PC-9 (cell line): ENCODE measurements at places on chromosomes 12 and 14. TPM values are rescaled to one million over a fixed set of nuclear protein-coding genes. Genes with fewer than 3 reads are reported as not detected.

The GALNT16 gene
- 16.3 and 22.8 TPM in 2 replicates for total RNA-seq

DNA sequence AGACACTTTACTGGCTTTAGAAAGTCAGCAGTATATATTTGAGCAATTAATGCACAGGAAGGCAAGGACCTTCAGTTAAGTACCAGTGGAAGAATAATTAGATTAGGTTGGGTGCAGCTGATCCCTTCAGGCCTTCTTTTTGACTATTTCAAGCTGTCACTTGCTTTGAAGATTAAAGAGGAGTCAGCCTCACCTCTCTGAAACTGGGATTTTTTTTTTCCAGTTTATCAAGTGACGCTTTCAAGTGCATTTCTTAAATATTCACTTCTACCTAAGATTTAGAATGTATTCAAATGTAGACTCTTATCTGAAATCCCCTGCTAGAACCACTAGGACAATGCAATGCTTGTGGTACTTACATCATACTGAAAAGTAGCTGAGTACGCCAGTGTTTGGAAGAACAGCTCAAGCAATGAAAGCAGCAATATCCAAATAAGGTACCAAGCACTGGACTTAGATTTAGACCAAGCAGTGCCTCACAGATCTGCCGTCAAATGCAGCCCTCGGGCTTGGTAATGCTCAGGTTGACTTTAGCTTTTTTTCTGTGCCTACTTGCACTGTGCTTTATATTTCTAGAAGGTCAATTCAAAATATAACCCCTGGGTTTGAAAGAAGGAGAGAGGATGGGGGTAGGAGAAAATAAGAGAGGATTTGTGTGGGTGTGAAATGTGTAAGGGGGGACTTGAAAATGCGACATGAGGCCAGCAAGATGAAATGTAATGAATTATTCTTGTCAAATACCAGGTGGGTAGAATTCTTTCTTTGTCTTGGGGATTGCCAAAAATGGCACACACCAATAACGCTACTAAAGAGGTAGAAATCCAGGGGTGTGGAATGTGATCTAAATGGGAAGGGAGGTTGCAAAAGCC lies 3.7 kb upstream of the FERMT2 start:
- H3K27me3 ChIP-seq, result no peaks in the 10 kb centered on the region
- no peak overlapping the region for H3K27ac ChIP-seq
- H3K36me3 ChIP-seq, result no peaks in the 10 kb centered on the region
- H3K4me1 ChIP-seq, result peaks cover 13% of the 10 kb centered on the region

GRCh38 chr12:32171211-32171610 lies 64.6 kb downstream of the BICD1 start:
- DNase-seq, result no peak
- no peak overlapping the region for H3K27ac ChIP-seq
- H3K4me1 ChIP-seq, result no peaks in the 10 kb centered on the region

- H3K4me1 ChIP-seq, result no peaks in the 10 kb centered on the region
- H3K27ac ChIP-seq, result no peak overlapping the region
- H3K27me3 ChIP-seq, result peaks cover 29% of the 10 kb centered on the region
Observed at GRCh38 chr12:48454667-48455066, 17.7 kb upstream of the ANP32D start.

GRCh38 chr12:43113135-43113534 lies 438.9 kb downstream of the ADAMTS20 start:
- no peak overlapping the region for H3K27ac ChIP-seq
- DNase-seq, result no peak
- H3K27me3 ChIP-seq, result no peaks in the 10 kb centered on the region
- H3K4me3 ChIP-seq, result no peak overlapping the region
- no peaks in the 10 kb centered on the region for H3K4me1 ChIP-seq

The WASHC3 gene
- total RNA-seq, result 20.9 and 29.7 TPM in 2 replicates

DNA sequence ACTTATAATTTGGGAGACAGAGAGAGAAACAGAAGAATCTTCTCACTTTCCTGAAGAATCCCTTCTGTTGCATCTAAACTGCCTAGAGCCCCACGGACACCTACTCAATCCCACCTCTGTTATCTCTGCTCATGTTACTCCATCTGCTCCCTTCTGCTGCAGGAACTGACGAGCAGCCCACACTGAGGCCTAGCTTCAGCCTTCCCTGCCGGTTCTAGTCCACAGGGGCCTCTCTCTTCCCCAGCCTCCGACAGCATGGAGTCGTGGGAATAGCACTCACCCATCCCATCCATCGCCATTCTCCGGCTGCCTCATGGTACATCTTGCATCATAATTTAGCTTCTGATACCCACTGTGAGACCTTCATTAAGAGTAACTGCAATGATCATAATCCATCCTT lies 4.0 kb downstream of the RAB15 start:
- peaks cover 76% of the 10 kb centered on the region for H3K4me1 ChIP-seq
- no peak for DNase-seq
- no peak overlapping the region for H3K4me3 ChIP-seq
- peaks cover 12% of the 10 kb centered on the region; the same call in 1 of the 2 replicates for H3K36me3 ChIP-seq
- no peaks in the 10 kb centered on the region for H3K27me3 ChIP-seq

- DNase-seq, result no peak
- H3K27ac ChIP-seq, result no peak overlapping the region
- no peaks in the 10 kb centered on the region for H3K36me3 ChIP-seq
- no peak overlapping the region for H3K4me3 ChIP-seq
Observed at GRCh38 chr12:131599190-131600159, 111.4 kb upstream of the SFSWAP start.

DNA sequence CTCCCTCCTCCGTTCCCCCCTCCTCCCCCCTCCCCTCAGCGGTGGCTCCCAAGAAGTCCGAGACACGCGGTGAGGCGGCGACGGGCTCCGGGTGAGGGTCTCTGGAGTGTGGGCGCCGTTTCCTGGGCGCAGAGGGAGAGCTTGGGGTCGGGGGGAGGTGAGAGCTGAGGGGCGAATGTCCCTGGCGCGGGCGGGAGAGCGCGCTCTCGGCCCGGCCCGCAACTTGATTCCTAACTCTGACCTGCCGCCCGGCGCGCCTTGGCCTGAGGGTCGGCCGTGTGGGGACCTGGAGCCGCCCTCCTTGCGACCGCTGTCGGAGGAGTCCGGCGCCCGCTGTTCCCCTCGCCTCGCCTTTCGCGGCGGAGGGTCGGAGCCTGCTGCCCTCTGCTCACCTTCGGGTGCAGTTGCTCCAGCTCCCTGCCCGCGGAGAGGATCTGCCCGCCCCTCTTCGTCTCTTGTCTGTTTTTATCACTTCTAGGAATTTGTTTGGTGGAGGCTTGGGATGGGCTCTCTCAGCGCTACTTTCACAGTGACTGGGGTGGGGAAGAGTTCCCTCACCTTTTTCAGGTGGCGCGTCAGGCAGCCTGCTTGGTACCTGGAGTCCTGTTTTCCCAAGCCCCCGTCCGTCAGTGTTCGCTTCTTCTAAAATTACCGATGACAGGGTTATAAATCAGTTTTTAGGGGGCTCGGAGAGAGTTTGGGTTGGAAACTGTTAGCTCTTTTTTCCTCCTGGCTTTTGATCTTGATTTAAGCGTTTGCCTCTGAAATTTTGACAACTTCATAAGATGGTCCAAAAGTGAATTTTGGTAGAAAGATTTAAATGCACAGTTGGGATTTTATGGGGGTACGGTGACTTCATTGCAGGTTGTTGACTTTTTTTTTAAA lies 495 bp downstream of the ADIPOR2 start:
- peak overlapping the region; percentile 89 for H3K27ac ChIP-seq
- no peaks in the 10 kb centered on the region for H3K27me3 ChIP-seq
- peak overlapping the region; percentile 79 for H3K4me3 ChIP-seq
- H3K4me1 ChIP-seq, result peaks cover 27% of the 10 kb centered on the region
- no peak for DNase-seq
- 0 out of 2 replicates have a peak, but pooled peaks cover 5% of the 10 kb centered on the region for H3K36me3 ChIP-seq

GRCh38 chr14:50846226-50846880 lies 15.4 kb upstream of the NIN start:
- no peak for DNase-seq
- no peaks in the 10 kb centered on the region for H3K36me3 ChIP-seq
- no peaks in the 10 kb centered on the region for H3K4me1 ChIP-seq
- H3K27ac ChIP-seq, result no peak overlapping the region
- no peaks in the 10 kb centered on the region for H3K27me3 ChIP-seq

GRCh38 chr12:1504895-1505311 lies 89.5 kb downstream of the FBXL14 start:
- no peak overlapping the region for H3K27ac ChIP-seq
- H3K4me1 ChIP-seq, result peaks cover 9% of the 10 kb centered on the region
- no peak for DNase-seq
- no peaks in the 10 kb centered on the region for H3K36me3 ChIP-seq

- no peak overlapping the region for H3K4me3 ChIP-seq
- H3K27me3 ChIP-seq, result no peaks in the 10 kb centered on the region
- no peaks in the 10 kb centered on the region for H3K36me3 ChIP-seq
Observed at GRCh38 chr12:101459642-101460346, 15.3 kb upstream of the SPIC start.

GRCh38 chr12:121986489-121987245 lies 35.0 kb upstream of the BCL7A start:
- no peaks in the 10 kb centered on the region for H3K36me3 ChIP-seq
- H3K4me3 ChIP-seq, result no peak overlapping the region
- H3K27me3 ChIP-seq, result no peaks in the 10 kb centered on the region

DNA sequence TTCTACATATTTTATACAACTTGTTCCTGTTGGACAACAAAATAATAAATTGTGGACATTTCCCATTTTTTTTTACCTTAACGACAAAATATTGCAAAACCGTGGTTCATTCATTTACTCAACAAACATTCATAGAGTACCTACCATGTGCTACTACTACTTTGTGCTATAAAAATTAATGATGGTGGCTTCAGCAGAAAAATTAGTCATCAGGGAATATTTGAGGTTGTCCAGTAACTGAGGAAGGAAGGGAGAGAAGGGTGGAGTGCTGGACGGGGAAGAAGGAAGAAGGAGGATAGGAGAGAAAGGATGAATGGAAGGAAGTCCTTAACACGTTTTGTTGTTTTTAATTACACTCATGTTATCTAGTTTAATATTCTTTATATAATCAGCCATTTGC lies 53.7 kb downstream of the PPFIBP1 start:
- no peak overlapping the region for H3K4me3 ChIP-seq
- H3K4me1 ChIP-seq, result peaks cover 20% of the 10 kb centered on the region
- no peaks in the 10 kb centered on the region; the same call in 1 of the 2 replicates for H3K36me3 ChIP-seq
- H3K27ac ChIP-seq, result no peak overlapping the region

DNA sequence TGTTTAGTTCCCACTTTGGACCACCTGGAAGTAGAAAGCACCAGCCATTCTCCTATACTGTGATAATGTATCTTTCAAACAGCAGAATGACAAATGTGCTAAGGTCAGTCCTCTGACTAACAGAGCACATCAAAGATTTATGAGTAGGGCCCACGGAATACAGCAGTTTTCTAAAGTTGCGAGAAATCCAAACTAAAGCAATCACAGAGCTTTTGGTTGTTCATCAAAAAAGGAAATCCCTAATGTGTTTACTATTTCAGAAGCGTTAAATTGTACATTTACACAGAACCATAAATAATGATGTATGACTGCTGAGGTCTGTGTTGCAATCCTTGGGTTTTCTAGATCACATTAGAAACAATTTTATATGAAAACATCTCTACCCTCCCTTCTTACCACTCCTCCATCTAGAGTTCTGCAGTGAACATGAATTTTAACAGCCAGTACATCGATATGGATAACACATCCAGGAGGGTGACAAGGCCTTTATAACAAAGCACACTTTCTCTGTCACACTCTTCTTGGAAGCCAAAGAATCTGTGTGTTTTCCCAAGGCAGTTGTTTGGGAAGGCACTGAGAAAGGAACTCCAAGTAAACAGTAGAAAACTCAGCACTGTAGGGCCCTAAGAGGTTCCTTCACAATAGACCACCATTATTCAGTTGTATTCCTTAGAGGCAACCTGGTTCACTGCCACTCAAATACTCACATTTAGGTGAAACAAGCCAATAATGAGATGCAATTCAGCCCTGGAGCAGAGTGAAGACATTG lies 7.3 kb downstream of the KITLG start:
- H3K27ac ChIP-seq, result no peak overlapping the region
- no peaks in the 10 kb centered on the region for H3K27me3 ChIP-seq
- no peaks in the 10 kb centered on the region for H3K36me3 ChIP-seq
- H3K4me1 ChIP-seq, result peaks cover under 1% of the 10 kb centered on the region; the same call in 1 of the 2 replicates
- H3K4me3 ChIP-seq, result no peak overlapping the region
- no peak for DNase-seq

DNA sequence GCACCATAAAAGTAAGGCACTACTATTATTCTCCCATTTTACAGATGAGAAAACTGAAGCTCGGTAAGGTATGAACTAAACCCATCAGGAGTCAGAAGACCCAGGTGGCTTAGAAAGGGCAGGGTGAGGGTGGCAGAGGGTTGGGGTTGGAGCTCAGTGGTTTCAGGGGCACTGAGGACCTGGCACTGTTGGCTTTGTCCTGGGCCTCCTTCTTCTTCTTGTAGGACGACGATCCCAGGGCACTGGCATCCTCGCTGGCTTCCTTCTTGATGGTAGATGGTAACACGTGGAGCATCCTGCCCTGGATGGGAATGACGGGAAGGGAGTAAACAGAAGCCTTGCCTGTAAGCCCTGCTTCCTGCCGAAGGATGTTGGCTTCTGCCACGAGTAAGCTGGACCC lies 19.9 kb downstream of the RBM19 start:
- H3K27me3 ChIP-seq, result no peaks in the 10 kb centered on the region
- no peaks in the 10 kb centered on the region for H3K4me1 ChIP-seq

DNA sequence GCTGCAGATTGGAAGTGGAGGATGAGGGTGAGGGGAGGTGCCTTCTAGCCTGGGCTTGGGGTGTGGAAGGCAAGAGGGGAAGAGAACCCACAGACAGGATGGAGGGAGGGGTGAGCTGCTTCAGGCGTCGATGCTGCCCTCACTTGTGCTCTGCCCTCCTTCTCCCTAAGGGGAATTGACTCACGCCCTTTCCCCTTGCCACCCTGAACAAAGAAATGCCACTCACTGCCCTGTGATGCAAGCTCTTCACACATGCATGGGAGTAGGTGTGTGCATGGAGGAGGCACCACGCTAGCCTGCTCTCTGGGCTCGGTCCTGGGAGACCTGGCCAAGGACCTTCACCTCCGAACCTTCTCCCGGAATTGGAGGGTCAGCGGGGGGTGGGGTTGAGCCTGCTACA lies 35.7 kb upstream of the PRMT8 start:
- no peaks in the 10 kb centered on the region for H3K36me3 ChIP-seq
- H3K27ac ChIP-seq, result no peak overlapping the region
- H3K27me3 ChIP-seq, result peaks cover 22% of the 10 kb centered on the region; the same call in 1 of the 2 replicates
- DNase-seq, result no peak
- peaks cover 7% of the 10 kb centered on the region; the same call in 1 of the 2 replicates for H3K4me1 ChIP-seq
